NCI-H69 (cell line): ENCODE measurements at places on chromosomes 16 and 17.

DNA sequence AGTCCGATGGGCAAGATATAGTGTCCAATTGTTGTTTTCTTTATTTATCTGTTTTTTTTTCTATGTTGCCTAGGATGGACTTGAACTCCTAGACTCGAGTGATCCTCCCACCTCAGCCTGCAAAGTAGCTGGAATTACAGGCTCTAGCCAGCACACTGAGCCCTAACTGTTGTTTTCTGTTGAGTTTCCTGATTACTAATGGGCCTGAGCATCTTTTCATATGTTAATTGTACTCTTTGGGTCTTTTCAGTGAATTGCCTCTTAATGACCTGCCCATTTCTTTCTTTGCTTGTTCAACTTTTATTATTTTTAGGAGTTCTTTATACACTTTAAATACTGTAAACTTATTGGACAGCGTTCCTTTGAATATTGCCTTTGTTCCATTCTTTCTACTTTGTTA is 213.0 kb downstream of the HS3ST3B1 start:
- DNase-seq: no peak

DNA sequence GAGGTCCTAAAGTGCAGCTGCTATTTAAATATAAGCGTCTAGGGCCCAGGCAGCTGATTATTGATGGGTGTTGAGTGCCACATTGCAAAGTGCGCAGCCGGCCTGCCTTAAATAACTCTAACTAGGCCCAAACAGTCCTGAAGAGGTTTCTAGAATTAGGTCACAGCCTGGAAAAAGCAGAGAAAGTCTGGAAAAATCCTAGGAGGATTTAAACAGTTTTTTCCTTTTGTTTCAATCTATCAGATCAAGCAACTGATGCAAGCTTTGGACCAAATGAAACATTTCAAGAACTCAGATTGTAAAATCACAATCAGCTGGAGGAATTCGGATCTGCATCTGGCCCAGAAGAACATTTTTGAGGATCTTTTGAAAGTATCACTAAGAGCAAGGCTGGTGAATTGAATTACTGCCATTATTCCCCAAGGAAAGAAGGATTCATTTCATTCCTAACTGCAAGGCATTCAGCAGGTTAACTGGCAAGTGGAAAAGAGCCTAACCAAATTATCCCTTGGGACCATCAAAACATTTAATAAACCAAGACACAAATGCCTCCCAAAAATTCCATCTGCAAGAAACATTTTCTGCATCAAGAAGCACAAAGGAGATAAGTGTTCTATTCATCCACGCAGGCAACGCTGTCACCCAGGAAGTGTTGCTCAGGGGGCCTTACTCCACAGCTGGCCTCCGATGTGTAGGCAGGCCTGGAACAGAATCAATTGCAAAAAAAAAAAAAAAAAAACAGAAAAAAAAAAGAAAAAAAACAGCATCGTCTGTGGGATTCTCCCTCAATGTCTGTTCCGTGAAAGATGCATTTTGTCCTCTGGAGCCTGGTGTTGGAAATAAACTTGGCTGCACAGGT is 46.1 kb downstream of the IRX3 start:
- no peak for DNase-seq

- DNase-seq: no peak
Measured at GRCh38 chr16:84703681-84704080, 3.9 kb downstream of the USP10 start.

DNA sequence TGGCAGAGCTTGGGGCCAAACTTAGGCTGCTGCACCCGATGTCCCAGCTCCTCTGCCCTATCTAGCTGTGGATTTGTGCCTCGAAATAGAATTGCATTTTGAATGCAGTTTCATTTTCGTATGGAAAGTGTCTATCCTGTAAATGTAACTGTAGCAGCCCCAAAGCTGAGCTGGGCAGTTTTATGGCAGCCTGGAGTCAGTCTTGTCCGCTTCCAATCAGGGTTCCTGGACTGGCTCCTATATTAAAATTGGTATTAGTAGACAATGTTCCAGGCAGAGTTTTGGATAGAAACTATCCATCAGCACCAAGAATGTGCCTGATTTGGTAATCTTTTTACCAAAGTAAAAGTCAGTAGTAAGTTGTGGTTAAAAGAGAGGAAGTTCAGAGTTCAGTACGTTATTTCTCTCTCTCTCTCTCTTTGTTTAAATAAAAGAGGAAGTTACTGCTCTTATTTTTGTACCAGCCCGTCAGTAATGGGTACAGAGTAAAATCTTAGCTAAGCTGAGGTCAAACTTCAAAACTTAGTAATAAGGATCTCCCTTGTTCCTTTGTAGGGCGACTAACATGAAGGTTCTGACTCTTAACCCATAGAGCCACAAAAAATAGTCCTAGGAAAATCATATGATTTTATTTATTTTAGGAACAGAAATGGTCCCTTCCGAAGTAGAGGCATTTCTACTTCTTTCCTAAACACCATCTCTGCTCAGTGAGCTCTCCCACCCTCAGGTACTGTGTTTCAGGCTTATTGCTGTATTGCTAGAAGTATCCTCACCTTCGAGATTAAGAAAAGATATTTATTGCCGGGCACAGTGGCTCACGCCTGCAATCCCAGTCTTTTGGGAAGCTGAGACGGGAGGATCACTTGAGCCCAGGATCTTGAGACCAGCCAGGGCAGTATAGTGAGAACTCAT is 28.0 kb downstream of the PRKCB start:
- no peak for DNase-seq

GRCh38 chr16:10613785-10614485 is 33.5 kb upstream of the EMP2 start:
- no peak for DNase-seq

GRCh38 chr17:19771971-19772630 is 24.0 kb upstream of the ALDH3A1 start:
- DNase-seq: no peak

GRCh38 chr17:68961214-68961882 is 6.2 kb upstream of the ABCA8 start:
- DNase-seq: no peak

GRCh38 chr16:9970244-9970643 is 212.0 kb downstream of the GRIN2A start:
- no peak for DNase-seq

- no peak for DNase-seq
Measured at GRCh38 chr17:81578561-81579225, 26.5 kb upstream of the FAAP100 start.
